ENCODE measurements at places on chromosomes 2 and 18.

GRCh38 chr2:200406379-200406778, 99.9 kb downstream of the SPATS2L start:
- no peak for DNase-seq

- DNase-seq, result no peak
Measured at GRCh38 chr2:217958206-217958883, 44.5 kb downstream of the TNS1 start.

- DNase-seq, result no peak
Measured at GRCh38 chr2:156466739-156467405, 30.7 kb downstream of the GPD2 start.

DNA sequence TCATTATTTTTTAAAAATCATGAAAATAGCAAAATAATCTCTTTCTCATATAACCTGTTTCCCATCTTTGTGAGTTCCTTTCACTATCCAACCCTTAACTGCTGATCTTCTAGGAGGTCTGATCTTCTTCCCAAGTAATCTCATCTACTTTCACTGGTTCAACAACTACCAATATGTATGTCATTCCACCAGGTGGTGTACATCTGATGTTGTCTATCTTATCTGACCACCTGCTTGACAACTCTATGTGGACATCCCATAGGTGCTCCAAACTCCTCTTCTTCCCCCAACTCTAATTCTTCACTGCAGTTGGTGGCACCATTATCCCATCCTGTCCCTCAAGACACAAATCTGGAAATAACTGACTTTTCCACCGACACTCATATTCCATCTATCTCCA, 62.5 kb downstream of the FAM228A start:
- DNase-seq, result no peak

All from effector CD8-positive, alpha-beta T cell (primary cell).